NCI-H345 (cell line): ENCODE measurements at places on chromosomes 1 and 21.

DNA sequence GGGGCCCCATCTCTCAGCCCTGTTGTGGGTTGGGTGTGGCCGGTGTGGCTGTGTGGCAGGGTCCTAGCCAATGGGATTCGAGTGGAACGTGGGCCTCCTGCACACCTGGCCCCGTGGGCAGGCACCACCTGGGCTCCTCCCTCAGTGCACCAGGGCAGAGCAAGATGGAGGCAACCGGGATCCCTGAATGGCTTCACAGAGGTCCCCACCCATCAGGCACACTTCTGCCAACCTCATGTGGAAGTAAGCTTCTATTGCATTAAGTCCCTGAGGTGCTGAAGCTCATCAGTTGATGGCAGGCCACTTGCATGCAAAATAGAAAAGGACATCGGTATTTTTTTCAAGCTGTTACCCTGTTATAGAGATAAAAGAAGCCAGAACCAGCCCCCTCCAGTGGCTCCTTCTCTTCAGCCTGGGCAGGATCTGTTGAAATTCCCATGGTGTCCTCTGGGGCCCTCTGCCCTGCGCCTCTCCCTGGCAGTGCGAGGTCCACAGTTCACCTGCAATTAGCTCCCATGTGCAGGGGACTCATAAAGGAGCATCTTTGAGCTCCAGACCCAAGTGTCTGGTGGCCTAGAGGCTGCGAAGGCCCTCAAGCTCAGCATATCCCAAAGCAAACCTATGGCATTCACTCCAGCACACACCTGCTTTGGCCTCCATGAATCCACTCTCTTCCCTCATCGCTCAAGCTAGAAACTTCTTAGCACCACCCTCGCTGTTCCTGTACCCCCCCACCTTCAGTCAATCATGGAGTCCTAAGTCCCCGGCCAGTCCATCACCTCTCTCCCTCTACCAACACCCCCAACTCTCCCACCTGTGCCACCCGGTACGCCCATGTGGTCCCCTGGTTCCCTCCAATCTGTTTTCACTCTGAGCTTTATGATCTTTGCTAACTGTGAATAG is 2.1 kb upstream of the SLC45A1 start:
- DNase-seq = no peak

DNA sequence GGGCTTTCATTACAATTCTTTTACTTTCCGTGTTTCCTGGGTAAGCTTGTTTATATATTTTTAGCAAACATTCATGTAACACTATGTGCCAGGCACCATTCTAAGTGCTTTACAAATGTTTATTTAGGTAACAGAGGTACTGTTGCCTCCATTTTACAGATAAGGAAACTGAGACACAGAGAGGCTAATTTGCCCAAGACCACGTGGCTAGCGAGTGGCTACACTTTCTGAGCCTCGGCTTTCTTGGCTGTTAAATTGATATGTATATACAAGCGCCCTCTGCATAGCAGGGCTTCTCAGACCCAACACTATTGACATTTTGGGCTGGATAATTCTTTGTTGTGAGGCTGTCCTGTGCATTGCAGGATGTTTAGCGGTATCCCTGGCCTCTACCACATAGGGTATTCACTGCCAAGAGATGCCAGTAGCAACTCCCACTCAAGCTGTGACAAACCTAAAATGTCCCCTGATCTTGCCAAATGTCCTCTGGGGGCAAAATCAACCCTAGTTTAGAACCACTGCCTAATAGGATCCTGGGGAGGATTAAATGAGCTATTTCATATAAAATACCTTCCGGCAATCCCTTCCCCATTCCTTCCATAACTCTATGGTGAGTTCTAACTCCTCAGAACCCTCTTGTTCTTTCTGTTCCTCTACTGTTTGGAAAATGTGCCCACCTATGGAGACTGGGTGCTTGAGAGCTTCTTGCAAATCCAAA is 17.2 kb upstream of the ID3 start:
- DNase-seq = no peak

- no peak for DNase-seq
Observed at GRCh38 chr1:69082312-69082711, 485.4 kb upstream of the LRRC7 start.

GRCh38 chr1:223716302-223716862 is 4.0 kb downstream of the CAPN2 start:
- no peak for DNase-seq

DNA sequence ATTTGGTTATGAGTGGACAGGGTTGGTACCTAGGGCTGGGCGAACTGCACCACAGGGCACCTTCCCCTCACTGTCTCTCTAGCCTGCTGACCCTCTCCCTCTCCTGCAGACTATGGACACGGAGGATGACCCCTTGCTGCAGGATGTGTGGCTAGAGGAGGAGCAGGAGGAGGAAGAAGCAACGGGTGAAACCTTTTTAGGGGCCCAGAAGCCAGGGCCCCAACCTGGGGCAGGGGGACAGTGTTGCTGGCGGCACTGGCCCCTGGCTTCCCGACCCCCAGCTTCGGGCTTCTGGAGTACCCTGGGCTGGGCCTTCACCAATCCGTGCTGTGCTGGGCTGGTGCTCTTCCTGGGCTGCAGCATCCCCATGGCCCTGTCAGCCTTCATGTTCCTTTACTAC is 21.9 kb downstream of the DISP3 start:
- DNase-seq = no peak

DNA sequence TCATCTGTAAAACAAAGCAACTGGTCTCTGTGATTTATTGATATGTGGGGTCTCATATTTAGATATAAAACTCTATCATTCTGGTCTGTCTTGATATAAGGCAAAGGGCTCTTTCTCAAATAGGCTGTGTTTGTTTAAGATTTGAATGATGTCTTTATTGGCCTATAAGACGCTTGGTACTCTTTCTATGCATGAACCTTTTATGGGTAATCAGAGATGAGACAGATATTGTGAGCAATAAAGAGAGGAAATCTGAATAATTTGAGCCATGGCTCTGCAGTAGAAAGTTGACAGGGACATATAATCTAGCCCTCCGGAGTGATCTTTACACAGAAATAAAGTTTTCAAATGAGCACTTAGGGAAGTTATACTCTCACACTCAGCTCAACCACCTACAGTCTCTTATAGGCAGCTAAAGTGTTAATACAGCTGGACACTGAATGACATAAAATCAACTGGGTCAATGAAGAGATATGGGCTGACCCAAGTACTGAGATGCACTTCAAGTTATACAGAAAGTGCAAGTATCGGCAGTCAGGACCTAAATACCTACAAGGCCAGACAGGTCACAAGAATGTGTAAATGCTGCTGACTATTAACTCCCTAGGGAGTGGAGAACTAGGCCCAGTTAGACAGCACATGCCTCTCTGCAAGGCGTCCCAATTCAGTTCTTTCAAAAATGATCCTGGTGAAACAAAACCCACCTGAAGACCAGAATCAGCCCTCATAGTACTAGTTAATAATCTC is 111.0 kb downstream of the PTPN14 start:
- no peak for DNase-seq

DNA sequence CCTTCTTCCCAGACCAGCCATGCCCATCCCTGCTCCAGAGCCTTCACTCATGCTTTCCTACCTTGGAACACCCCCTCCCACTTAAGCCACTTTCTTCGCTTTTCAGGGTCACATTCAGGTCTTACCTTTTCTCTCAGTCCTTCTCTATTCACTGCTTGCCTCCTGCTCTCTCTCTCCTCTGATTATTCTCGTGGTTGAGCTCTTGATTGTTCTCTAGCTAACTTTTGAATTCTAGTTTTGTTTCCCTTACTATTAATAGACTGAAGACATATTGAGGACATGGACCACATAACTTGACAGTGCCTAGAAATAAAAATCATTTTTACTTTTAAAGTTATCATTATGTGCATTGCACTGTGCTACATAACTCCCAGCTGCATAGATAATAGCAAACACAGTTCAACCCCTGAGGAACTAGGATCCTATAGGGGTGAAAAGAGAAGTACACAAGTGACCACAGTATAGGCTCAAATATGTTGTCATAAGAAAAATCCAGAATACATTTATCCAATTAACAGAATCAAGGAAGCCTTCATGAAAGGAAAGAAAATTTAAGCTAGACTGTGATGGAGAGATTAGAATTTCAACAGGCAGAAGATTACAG is 21.5 kb downstream of the INSL5 start:
- no peak for DNase-seq

- DNase-seq = no peak
Observed at GRCh38 chr1:229397762-229398161, 36.1 kb downstream of the ACTA1 start.

- no peak for DNase-seq
Observed at GRCh38 chr1:42318601-42319000, 16.4 kb downstream of the FOXJ3 start.

DNA sequence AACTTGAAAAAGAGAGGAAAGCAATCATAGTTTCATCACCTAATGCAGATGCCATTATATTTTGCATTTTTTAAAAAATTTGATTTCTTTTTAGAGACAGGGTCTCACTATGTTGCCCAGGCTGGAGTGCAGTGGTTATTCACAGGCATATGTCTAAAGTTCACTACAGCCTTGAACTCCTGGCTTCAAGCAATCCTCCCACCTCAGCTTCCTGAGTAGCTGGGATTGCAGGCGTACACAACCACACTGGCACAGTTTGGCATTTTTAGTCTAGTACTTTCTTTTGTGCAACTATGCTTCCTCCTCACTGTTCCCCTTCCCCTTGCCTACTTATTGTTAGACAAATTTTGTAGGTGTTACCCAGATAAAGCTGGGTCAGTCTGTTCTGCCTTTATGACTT is 18.0 kb downstream of the RHOU start:
- no peak for DNase-seq

GRCh38 chr1:50268049-50268448 is 155.2 kb downstream of the DMRTA2 start:
- no peak for DNase-seq

GRCh38 chr1:161299347-161299746 is 10.4 kb downstream of the MPZ start:
- no peak for DNase-seq

DNA sequence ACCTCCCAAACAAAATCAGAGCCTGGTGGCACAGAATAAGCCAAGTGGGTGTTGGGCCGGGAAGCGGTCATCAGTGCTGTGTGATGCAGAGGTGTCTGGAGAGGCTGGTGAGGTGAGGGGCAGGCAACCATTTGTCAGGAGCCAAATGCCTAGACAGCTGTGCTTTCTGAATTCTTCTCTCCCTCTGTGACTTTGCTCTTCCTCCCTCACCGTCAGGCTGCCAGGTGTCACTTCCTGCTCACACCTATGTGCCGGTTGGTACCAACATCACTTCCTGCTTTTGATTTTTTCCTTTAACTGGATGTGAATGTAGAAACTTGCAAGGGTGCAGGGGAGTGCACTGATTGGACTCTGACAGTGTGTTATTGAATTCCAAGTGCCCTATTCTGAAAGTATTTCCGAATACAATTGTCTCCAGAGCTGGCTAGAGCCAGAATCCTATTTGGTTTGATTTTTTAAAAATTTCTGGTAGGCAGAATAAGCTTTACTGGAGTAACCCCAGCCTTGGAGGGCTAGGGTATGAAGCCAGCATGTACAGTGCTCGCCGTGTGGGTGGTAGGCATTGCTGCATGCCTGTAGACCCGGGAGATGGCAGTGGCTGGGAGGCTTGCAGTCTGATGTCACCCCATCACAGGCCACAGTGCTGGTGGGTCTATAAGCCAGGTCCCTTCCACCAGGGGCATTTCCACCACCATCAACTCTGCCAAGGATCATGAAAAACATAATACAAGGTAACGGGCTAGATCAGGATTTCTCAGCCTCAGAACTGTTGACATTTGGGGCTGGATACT is 210.9 kb downstream of the KAZN start:
- no peak for DNase-seq

GRCh38 chr1:87963556-87963955 is 634.9 kb downstream of the LMO4 start:
- no peak for DNase-seq
